Umbilical cord (tissue), 2 donors: ENCODE measurements at places on chromosomes 1 and 21.

- DNase-seq = no peak
Measured at GRCh38 chr1:19606817-19607642, 37.1 kb upstream of the NBL1 start.

GRCh38 chr1:25769625-25770383 is 30.2 kb upstream of the SELENON start:
- DNase-seq = no peak

GRCh38 chr1:77438236-77438913 is 156.6 kb downstream of the AK5 start:
- DNase-seq = peak; percentile 49

GRCh38 chr1:148158341-148159003 is 6.4 kb upstream of the NBPF11 start:
- DNase-seq = no peak

- DNase-seq = no peak
Measured at GRCh38 chr1:213962508-213962907, 25.3 kb upstream of the PROX1 start.

GRCh38 chr1:112793631-112794565 is 78.8 kb upstream of the PPM1J start:
- DNase-seq = peak; percentile 73

DNA sequence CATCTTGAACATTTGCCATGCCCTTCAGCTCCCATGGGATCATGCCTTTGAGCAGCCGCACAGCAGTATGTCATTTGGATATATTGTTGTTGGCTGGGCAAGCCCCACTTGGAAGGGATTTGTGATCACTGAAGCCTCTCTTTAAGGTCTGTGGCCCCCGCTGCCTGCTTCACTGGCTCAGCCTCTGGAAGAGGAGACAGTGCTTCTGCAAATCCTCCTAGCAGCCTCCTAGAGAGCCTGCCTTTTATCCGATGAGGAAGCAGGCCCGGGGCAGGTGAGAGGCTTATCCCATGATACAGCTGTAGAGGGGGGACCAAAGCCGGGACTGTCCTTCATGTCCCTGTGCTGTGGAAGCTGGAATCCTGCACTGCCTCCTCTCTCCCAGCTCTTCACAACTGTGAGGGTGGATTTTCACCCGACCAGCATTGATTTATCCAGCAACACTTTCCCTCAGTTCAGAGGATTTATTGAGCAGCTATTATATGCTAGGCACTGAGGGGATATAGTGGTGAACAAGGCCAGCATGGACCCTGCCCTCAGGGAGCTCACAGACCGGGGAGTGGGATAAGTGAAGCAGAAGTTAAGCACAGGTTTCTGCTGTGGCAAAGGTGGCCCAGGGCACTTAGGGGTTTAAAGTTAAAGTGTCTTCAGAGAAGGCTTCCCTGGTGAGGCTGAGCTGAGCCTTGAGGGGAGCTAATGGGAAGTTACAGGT is 3.9 kb downstream of the TMEM61 start:
- DNase-seq = no peak

DNA sequence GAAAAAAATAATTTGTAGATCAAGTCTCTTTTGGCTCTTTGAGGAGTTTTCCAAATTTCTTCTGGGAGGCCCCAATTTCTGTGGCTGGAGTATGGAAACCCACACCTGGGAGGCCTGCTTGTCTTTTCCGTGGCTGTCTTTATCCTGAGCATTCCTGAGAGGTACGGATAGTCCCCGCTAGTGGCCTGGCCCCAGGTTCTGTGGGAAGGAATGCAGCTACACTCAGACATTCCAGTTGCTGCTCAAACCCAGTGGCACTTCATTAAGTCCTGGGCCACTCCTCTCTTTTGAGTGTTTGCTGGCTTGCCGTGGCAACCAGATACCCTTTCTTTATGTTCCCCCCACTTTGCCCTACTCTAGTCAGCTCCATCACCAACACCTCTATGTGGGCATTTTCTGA is 310.4 kb downstream of the ASTN1 start:
- no peak for DNase-seq

DNA sequence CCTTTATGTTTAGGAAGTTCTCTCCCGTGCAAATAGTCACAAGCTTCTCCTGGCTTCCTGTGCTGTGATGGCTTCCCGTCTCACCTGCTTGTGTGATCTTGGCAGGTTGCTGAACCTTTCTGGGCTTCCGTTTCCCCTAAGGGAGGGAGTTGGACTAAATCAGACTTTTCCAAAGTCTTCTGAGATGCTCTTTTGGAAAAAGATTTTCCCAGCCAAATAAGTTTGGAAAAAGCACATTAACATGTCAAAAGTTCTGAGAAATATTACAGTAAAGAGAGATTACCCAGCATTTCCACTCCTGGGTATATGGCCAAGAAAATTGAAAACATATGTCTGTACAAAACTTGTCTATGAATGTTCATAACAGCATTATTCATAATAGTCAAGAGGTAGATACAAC is 36.0 kb upstream of the TENT5C start:
- DNase-seq = peak; percentile 75

DNA sequence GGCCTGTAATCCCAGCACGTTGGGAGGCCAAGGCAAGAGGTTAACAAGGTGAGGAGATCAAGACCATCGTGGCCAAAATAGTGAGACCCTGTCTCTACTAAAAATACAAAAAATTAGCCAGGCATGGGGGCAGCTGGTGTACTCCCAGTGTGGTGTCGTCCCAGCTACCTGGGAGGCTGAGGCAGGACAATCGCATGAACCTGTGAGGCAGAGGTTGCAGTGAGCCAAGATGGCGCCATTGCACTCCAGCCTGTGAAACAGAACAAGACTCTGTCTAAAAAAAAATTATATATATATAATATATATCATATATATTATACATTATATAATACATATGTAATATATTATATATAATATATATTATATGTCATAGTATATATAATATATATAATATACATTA is 249.2 kb upstream of the TPTE start:
- DNase-seq = peak; percentile 24

- DNase-seq = no peak
Measured at GRCh38 chr1:176811511-176812288, 348.7 kb downstream of the PAPPA2 start.

GRCh38 chr21:45293726-45294401 is 6.2 kb upstream of the POFUT2 start:
- no peak for DNase-seq

GRCh38 chr1:207219979-207220889 is 101.2 kb upstream of the CD55 start:
- DNase-seq = no peak

DNA sequence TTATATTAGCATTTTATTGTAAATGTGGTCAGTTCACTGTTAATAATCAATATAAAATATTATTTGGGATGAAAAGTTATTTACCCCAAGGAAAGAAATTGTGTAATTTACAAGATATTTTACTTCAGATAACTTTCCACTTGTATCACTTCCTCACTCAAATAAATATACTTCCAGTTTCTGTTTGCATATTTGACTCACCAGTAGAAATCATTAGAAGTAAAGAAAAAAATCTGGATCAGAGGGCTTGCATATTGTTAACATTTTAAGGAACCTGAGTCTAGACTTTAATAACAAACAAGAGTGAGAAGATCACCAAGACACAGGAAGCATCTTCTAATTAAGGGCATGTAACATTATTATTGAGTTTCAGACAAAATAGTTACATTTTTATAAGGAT is 347 bp upstream of the KRTAP20-4 start:
- DNase-seq = no peak

GRCh38 chr1:244192325-244192724 is 141.2 kb downstream of the ZBTB18 start:
- no peak for DNase-seq

- no peak for DNase-seq
Measured at GRCh38 chr21:38702196-38702595, 103.5 kb upstream of the ETS2 start.

GRCh38 chr1:99447721-99448120 is 183.4 kb downstream of the PLPPR4 start:
- DNase-seq = no peak

- peak; percentile 62 for DNase-seq
Measured at GRCh38 chr1:100622037-100622436, 84.1 kb downstream of the GPR88 start.

DNA sequence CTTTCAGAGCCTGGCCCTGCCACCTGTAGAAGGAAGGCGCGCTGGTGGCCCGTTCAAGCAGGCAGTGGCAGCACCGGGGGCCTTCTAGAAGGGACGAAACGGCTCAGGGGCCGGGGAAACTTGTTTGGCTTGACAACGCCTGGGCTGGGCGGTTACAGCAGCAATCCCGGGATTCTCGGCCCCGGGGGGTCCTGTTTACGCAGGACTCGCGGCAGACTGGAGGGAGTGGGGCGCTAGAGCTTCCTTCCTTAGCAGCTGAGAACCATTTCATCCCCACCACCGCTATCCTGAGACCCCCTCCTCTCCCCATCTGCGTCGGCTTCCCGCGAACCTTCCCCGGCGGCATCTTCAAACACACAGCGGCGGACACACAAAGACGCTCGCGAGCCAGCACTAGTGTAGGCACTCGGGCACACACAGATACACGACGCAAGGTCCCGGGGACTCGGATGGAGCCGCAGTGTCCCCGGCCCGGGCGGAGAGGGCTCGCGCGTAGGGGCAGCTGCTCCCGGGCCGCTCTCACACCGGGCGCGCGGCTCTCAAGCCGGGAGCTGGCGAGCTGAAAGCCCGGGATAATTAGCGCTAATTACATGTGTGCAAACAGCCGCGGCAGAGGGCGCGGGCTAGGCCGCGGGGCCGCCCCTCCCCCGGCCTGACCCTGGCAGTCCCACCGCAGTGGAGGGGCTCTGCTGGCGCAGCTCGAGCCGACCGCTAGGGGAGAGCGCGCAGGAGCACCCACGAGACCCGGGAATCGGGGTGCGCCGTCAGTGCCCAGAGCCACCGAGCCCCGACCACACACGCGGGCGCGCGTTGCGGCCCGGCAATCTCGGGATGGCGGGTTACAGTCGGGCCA is 271.4 kb downstream of the FOXD2 start:
- DNase-seq = no peak

DNA sequence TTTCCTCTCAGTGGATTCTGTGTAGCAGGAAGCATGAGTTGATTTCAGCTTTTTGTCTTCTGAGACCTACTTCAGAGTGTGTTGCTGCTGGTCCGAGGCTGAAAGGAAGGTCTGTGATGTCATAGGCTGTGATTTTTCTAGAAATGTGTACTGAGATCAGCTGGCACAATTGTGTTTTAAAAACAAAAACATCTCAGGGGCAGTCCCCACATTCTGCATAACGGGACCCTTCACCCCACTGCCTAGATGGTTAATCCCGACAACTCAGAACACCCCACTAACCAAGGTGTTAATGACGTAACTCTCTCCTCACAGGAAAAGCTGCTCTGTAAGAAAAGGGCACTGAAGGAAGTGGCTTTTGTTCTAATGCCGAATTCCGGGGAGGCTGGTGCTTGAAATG is 59.8 kb upstream of the PPP2R5A start:
- DNase-seq = no peak

DNA sequence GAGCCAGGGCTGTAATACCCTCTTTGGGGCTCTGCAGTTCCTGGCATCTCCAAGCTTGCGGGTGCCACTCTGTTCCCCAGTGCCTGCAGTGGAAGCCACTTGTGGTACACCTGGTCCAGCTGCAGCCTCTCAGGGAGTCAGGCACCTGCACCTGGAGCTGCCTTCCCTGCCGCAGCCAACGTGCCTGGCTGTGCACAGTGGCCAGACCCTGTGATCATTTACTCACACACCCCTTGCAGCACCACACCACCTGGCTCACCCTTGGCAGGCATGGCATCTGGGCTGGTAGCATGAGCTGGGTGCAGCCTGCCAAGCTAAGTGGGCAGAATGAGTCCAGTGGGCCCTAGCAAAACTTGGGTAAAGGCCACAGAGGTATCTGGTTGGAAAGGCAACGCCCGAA is 51.1 kb upstream of the NTPCR start:
- DNase-seq = no peak

- no peak for DNase-seq
Measured at GRCh38 chr1:82321794-82322193, 521.1 kb downstream of the ADGRL2 start.

GRCh38 chr1:153349363-153350320 is 1.0 kb upstream of the PGLYRP4 start:
- no peak for DNase-seq

GRCh38 chr1:224160171-224160682 is 22.8 kb upstream of the DEGS1 start:
- no peak for DNase-seq

DNA sequence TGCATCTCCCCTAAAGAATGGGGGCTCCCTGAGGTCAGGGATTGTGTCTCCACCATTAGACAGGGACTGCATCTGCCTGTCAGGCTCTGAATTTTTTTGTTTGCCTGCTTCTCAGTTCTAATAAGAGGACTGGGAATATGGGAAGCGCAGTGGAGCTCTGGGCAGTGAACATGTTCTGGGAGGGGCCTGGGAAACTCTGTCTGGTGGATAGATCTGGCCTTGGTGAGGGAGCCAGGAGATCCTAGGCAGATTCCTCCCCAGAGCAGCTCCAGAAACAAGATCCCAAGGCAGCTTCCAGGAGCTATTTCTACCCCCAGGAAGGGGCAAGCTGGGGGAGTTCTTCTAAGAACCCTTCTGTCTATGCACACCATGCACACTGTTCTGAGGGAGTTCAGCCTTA is 12.6 kb upstream of the MYOG start:
- no peak for DNase-seq

- no peak for DNase-seq
Measured at GRCh38 chr1:69510026-69510425, 57.7 kb upstream of the LRRC7 start.

- DNase-seq = no peak
Measured at GRCh38 chr1:200096774-200097173, 69.3 kb downstream of the NR5A2 start.
